ENCODE measurements at places on chromosomes 11 and 22.

- no peak for DNase-seq
These were observed 1.3 kb downstream of the MRGPRE start for GRCh38 chr11:3230636-3231549.

GRCh38 chr11:3203221-3204043 is 15.2 kb downstream of the MRGPRG start:
- DNase-seq: peak; percentile 27

- peak; percentile 47 for DNase-seq
These were observed 52.4 kb upstream of the CDON start for GRCh38 chr11:126115127-126115495.

- DNase-seq: no peak
These were observed 34.0 kb downstream of the SIK3 start for GRCh38 chr11:117064275-117064674.

GRCh38 chr11:125343718-125344131 is 152.3 kb downstream of the FEZ1 start:
- DNase-seq: no peak

DNA sequence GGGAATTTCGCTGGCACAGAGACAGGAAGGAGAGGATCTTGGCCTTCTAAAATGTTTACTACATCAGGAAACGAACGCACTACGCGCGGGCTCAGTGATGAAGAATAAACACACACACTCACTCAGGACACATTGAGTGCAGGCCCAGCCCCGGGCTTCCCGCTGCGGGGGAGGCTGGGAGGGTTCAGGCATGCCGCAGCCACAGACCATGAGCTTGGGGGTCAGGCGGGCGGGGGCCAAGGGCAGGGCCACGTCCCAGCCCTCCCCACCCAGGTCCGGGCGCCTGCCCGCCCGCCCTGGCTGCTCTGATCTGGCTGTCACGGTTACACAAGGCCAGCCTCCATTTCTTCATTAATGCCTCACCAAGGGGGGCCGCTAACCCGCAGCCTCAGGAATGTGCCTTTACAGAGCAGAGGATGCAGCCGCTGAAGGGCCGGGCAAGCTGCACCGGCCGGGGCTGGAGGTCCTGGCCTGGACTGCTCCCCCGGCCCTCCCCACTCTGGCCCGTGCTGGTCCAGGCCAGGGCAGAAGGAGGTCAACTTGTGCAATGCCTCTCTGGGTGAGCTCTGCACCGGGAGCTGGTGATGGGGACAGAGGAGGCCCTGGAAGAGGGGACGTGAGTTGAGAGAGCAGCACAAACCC is 41.7 kb downstream of the IGF2 start:
- DNase-seq: peak; percentile 6

GRCh38 chr11:59182457-59183151 is 10.7 kb downstream of the DTX4 start:
- DNase-seq: no peak

DNA sequence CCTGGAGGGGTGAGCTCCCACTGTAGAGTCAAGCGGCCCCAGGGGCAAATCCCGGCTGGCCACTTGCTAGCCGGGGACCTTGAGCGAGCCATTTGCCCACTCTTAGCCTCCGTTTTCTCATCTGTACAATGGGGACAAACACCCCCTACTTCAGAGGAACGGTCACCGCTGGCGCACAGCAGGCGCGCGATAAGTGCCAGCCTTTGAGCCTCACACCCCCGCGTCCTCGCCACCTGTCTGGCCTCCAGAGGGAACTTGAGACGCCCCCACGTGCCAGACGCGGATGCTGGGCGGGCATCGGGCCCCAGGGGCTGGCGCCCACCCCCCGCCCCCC is 72.6 kb upstream of the TCF20 start:
- no peak for DNase-seq

- no peak for DNase-seq
These were observed 101.1 kb upstream of the GALNT18 start for GRCh38 chr11:11722861-11723260.

Data from brain (organoid and tissue), 16 donors.